ENCODE measurements at places on chromosomes 16 and 17.

DNA sequence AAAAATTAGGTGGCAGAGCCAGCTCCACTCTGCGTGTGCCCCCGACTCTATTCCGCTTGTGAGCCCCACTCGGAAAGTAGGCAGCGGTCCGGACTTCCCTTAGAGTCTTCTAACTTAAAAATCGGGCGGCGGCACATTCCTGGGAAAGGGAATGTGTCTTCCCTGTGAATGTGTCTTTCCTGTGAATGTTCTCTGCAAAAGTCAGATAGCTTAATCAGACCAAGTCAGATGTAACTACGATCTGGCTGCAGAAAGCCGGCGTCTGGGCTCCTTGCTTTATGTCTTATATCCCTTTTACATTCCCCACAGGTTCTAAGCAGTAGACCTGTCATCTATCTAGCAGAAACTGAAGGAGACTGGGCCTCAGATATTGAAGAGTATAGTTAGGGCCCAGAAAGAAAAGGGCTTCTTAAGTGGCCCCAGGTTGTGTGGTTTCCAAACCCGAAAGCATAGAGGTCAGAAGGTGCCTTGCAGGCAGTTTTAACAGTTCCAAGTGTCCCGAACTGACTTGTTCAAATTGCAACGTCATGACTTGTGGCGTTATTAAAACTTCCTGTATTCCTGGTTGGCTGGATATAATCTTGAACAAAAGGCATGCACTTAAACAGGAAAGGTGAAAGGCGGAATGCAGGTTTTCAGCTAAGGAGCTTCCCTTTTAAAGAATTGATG lies 601 bp downstream of the PHKB start:
- DNase-seq, result peak; percentile 59

GRCh38 chr16:72961115-72961832 lies 86.7 kb downstream of the ZFHX3 start:
- DNase-seq, result peak; percentile 95

DNA sequence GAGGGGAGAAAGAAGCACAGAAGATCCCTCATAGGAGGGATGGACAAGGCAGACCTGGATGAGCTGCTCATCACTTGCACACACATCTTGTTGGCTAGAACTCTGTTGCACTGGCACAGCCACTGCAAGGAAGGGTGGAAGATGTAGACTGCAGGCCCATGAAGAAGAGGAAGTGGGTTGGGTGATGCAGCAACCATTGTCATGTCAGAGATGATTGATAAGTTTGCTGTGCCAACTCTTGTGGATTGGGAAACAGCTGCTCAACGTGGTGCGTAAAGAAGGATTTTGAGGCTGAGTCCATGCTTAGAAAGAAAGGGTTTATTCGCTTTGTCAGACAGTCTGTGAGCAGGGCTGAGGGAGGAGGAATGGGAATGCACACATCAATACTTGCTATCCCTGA lies 161.4 kb upstream of the MPHOSPH6 start:
- peak; percentile 7 for DNase-seq

DNA sequence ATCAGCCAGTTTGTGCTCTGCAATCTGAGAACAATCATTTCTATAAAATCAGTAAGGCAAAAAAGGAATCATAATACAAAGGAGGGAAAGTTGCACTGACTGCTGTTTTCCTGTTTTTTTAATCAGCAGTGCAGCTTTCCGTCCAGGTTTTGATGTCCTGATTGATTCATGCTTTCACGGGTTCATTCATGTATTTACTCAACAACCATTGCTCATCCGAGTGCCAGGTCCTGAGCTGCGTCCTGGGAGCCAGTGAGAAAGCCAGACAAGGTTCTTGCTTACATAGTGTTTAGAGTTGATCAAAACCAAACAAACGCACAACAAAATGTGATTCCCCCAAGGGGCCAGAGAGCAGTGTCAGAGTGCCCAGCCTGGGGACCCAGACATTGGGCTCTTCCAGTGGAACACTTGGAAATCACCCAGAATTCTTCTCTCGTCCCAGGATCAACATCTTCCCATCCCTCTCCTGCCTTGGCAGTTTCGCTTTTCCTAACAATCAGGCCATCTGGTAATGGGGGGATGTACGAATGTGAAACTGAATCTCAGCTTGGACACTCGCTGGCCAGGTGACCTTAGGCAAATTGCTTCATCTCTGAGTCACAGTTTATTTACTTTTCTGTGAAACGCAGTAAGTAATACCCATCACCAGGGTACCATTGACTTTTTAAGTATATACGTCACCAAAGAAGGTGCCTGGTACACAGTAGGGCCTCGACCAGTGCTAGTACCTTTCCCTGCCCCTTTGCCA lies 13.3 kb upstream of the C1QL1 start:
- DNase-seq, result peak; percentile 92

Data from NCI-H69 (cell line).